ENCODE measurements at places on chromosomes 11 and 22. TPM values are rescaled to one million over a fixed set of nuclear protein-coding genes. Genes with fewer than 3 reads are reported as not detected.

DNA sequence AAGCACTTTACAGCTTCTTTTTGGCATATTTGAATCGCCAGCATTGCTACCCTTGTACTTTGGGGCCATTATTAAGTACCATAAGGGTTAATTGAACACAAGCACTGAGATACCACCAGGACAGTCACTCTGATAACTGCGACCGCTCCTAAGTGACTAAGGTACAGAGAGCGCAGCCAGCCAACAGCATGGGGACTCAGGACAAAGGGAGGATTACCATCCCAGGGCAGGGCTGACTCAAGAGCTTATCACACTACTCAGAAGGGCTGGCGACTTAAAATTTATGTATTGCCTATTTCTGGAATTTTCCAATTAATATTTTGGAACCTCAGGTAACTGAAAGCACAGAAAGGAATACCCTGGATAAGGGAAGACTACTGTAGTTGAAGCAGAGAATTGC is 479 bp downstream of the ZNF280A start:
- DNase-seq = no peak

GRCh38 chr11:72724851-72725723 is 27.1 kb downstream of the ARAP1 start:
- no peak for DNase-seq

DNA sequence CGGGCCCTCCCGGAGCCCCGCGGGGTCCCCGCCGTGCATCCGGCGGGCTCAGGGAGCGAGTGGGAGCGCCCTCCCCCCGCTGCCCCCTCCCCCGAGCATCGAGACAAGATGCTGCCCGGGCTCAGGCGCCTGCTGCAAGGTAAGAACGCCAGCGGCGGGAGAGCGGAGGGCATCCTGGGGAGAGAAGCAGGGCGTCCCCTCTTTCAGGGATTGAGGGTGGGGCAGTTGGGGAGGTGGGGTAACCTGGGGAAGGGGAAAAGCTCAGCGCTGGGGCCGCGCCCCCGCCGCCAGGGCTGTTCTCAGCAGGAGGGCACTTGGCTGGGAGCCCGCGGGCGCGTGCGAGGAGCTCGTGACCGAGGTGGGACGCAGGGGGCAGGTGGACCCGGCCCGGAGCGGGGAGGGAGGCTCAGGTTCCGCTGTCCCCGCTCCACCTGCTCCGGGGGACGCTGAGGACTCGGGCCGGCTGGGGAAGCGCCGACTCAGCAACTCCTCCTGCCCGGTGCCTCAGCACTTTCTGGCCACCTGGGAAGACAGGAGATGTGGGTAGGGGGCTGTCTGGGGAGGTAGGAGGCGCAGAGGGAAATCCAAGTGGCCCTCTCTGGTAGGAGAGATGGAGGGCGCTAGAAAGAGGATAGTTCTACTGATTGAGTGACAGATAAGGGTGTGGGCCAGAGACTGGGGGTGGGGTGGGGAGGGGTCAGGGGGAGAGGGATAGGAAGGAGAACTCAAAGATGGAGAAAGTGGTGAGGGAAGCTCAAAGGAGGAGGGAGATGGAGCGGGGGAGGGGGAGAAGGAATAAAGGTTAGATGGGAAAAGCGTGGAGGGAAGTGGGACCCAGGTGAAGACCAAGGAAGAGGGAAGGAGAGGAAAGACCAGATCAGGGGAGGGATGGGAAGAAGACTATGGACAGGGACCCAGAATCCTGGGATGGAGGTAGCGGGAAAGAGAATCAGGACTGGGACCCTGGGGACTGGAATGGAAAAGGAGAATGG is 726 bp downstream of the RTN4RL2 start:
- DNase-seq = no peak

DNA sequence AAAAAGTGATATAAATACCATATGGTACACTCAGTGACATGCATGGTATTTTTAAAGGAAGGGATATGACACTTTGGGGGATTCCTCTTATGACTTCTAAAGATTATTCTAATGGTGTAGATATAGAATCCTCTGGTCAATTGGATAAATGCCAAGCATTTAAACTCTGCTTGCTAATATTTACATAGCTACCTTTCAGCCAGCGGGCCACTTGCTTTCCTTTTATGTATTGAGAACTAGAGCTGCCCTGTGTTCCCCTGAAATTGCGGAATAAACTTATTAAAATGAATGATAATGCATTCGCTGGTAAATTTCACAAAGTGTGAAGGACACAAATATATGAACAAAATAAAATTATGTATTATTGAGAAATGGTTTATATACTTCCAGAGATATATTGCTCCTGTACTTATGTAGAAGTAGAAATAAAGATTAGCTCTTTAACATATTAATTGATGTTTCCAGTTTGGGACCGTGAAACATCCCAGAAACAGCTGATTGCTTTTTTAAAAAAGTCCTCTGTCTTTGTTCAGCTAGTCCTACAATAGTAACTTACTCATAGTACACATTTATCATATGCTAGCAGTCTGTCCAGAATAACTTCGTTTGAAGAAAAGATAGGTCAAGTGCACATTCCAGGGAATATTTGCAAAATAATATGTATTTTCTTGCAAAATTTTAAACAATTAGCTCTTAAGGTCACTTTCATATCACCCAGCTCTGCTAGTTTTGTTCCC is 40.1 kb upstream of the CARD18 start:
- no peak for DNase-seq

DNA sequence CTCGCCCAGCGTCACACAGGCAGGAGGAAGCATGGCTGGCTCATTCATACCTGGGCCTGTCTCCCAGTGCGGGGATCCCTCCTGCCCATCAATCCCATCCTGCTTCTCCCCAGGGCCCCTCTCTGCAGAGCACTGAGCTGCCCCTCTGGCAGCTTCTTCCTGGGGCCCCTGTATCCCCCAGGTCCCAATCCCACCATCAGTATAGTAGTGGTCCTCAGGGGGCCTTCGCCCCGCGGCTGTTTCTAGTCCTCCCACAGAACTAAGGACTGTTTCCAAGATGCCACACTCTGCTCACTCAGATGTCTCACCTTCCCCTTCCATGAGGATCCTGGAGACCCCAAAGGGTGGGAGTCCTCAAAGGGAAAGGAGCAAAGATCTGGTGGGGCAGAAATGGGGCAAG is 97.6 kb downstream of the PDE2A start:
- no peak for DNase-seq

DNA sequence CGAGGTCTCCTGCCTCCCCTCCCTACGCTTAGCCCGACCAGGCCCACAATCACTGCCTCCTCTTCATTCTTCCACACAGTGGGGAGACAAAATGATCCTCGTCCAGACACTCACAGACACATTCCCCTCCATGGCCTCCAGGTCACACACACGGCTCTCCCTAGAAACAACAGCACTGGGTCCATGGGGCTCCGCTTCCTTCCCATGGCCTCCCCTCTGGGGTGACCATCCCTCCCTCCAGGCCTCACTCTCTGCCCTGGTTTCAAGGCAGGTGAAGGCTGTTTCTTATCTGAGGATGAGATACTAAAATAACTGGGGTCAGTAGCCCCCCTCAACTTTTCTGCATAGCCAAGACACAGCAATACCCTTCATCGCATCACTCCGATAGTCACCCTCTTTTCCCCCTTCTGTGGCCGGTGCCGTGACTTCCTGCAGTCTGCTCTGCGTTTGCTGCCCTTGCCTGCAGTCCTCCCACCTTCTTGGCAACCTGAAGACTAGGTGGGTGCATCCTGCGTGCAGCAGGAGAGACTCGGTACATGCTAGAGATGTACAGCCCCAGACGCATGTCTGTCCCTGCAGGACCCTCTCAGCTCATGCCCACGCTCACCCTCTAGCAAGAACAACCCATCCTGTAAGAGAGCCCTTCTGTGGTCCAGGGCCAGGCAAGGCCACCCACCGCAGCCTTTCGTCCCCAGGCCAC is 55.8 kb downstream of the CD6 start:
- no peak for DNase-seq

DNA sequence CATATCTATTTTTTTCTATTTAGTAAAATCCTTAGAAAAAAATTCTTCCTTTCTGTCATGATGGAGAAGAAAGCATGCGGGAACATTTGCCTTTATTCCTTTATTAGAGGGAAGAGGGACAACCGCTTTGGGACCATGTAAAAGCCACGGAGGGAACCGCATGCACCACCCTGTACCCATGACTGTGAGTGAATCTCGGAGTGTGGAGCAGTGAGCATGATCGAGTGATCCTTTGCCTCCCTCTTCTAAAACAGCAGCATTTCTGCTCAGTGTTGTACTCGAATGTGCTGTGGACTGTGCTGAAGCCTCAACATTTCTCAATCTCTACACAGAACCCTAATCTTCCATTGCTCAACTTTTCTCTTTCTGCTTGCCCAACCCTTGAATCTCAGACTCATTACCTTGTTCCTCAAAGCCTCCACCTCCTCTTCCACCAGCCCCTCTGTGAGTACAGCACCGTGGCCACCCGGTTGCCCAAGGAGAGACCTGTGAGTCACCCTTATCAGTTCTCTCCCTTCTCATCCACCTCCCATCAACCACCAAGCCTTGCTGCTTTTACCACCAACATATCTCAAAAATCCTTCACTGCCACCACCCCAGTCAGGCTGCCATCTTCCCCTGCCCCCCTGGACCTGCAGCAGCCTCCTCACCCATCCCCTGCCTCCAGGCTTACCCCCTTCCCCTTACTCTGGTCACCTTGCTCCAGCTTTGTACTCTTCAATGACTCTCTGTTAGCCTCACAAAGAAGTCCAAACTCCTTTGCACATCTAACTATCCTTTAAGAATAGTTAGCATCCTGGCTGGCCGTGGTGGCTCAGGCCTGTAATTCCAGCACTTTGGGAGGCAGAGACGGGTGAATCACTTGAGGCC is 103.1 kb downstream of the NAT10 start:
- no peak for DNase-seq

DNA sequence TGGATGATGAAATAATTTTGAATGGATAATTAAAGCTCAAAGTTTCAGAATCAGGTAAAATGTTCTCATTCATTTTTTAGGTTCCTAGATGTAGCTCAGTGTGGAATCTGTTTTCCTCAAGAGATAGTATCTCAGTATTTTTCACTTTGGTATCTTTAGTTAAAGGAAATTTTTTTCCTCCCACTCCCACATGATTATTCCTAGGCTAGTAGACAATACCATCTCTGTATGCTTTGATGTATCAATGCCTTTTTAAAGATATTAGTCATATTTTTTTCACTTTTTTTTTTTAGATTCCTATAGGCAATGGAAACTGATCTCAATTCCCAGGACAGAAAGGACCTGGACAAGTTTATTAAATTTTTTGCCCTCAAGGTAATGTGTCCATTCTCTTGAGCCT is 26.6 kb downstream of the ATG13 start:
- no peak for DNase-seq

DNA sequence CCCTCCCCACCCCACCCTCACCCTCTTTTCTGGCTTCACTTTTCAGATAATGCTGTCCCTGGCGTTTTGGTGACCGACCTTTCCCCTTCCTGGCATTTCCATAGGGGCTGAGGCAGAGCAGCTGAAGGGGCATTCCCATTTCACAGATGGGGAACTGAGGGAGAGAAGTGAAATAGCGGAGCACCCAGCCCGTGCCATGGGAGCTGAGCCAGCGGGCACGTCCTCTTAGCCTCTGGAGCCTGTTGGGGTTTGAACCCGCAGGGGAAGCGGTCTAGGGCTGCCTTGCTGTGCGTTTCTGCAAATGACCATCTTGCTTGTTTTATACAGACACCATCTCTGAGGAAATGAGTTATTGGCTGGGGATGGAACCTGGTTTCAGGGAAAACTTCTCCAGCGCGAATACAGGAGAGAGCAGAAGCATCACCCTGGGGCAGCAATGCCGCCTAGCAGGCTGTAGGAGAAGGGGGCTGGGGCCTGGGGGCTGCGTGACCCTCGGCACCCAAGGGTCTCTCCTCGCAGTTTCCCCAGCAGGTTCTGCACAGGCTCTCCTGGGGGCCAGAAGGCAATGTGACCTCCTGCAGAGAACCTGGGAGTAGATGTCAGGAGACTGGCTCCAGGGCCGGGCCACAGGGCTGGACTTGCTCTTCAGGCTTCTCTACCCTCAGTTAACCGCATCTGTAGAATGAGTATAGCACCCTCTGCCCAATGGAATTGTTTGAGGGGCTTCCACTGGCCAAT is 1.5 kb downstream of the PTPRJ start:
- DNase-seq = no peak

- DNase-seq = no peak
Measured at GRCh38 chr11:102187416-102188151, 77.3 kb downstream of the YAP1 start.

GRCh38 chr11:10632483-10632882 is 61.1 kb downstream of the IRAG1 start:
- no peak for DNase-seq

DNA sequence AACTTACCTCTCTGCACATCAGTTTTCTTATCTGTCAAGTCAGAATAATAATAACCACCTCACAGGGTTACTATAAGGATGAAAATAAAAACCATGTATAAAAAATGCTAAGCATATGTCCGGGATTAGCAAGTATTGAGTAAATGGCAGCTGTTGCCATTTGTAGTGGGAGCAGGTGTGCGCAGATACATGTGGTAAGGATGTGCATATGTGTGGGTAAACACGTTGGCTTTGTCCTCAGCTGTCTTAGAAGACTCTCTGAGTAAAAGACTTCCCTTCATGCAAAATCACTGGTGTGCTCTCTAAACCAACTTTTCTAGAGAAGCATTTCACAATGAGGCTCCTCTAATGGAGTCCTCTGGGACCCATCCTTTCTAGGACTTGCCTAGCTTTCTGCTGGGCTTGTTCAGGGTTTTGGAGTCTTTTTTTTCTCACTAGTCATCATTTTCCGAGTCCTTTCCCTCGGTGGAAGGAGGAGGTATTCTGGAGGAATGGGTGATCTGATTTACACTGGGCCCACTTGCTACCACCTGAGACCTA is 62.4 kb downstream of the NELL1 start:
- no peak for DNase-seq

ESAM gene
- total RNA-seq = 64.6 TPM

DBX1 gene
- not detected for total RNA-seq

JAML gene
- total RNA-seq = 0.48 TPM

TH gene
- total RNA-seq = not detected

SCN3B gene
- total RNA-seq = 0.70 TPM

PLAAT5 gene
- 4.0 TPM for total RNA-seq

Data from right atrium auricular region (tissue), 2 donors.